Dermis microvascular lymphatic vessel endothelial cell (primary cell): ENCODE measurements at places on chromosomes 16 and 17. TPM values are rescaled to one million over a fixed set of nuclear protein-coding genes. Genes with fewer than 3 reads are reported as not detected.

The TEDC2 gene
- 3.7 and 3.8 TPM in 2 replicates for total RNA-seq

The KRT36 gene
- total RNA-seq: 0.38 TPM in 1 of 2 replicates, not detected in the other

The PPY gene
- total RNA-seq: not detected in 2 replicates

The NAGS gene
- 2.0 and 4.9 TPM in 2 replicates for total RNA-seq

The IL21R gene
- under 0.01 and 0.13 TPM in 2 replicates for total RNA-seq

The PDPR gene
- 17.2 and 38.2 TPM in 2 replicates for total RNA-seq

The SEZ6L2 gene
- 0.26 and 2.5 TPM in 2 replicates for total RNA-seq

The CCL22 gene
- not detected in 2 replicates for total RNA-seq

The MPP3 gene
- total RNA-seq: 1.3 and 1.4 TPM in 2 replicates

The SMIM36 gene
- not detected in 2 replicates for total RNA-seq

The PCGF2 gene
- total RNA-seq: 3.2 and 5.6 TPM in 2 replicates

The C1QTNF1 gene
- 8.3 and 10.7 TPM in 2 replicates for total RNA-seq

The TLCD3B gene
- total RNA-seq: not detected in 2 replicates
